ENCODE measurements at places on chromosomes 2 and 18. TPM values are rescaled to one million over a fixed set of nuclear protein-coding genes. Genes with fewer than 3 reads are reported as not detected.

Gene CXCR1
- total RNA-seq = not detected

Gene SERPINB10
- not detected for total RNA-seq

Gene FABP1
- total RNA-seq = not detected

Gene LINC00305
- not detected for total RNA-seq

Gene NGEF
- total RNA-seq = 16.5 TPM
